NCI-H524 (cell line): ENCODE measurements at places on chromosomes 7 and 10.

GRCh38 chr7:27922907-27923641 lies 183.1 kb downstream of the TAX1BP1 start:
- DNase-seq = peak; percentile 81

DNA sequence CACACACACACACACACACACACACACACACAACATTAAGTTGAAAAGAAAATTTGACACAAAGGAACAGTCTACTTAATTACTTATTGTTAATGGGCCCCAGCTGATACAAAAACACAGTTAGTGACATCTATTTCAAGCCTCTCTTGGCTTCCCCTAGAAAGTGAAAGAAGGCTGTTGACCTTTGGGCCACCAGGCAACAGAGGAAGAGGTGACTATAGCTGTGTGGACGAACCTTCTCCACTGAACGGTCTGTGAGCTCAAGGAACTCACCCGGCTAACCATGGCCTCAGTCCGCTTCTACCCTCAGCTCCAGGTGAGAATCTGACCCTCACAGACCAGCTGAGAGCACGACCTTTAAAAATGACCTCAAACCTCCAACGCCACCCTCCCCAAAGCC lies 32.9 kb upstream of the CALN1 start:
- no peak for DNase-seq

- no peak for DNase-seq
Observed at GRCh38 chr7:7443806-7444350, 91.8 kb downstream of the COL28A1 start.

DNA sequence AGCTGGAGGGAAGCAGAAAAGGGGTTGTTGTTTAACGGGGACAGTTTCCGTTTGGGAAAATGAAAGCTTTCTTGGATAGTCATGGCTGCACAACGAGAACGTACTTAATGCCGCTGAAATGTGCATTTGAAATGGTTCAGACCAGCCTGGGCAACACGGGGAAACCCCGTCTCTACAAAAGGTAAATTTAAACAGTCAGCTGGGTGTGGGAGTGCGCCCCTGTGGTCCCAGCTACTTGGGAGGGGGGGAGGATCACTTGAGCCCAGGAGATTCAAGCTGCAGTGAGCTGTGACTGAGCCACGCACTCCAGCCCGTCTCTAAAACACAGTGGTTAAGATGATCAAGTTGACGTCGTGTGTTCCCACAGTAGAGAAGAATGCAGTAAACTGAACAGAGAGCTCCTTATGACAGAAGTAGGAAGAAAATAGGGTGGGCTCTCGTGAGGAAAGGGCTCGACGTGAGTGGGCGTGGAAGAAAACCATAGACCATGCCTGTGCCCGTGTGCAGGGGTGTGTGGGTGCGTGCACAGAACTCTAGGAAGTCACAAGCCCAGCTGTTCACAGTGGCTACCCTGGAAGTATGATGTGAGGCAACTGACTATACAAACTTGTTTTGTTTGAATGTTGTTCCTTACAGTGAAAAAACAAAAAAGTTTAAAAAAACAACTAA lies 4.1 kb upstream of the FUOM start:
- DNase-seq = no peak

DNA sequence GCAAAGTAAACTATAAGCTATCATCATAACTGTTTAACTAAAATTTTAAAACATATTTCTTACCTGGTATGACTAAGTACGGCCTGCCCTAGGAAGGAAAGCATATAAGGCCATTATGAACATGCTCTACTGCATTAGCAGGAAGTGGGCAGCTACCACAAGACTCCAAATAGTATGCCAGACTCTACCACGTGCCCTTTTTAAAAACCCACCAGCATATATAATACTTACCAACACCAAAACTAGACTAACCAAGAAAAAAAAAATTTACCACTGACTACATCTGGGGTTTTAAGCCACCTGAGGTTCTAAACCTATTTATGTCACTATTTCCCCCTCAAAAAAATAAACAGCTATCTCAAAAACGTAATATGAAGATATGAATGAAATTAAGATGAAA lies 30.1 kb downstream of the NUDCD3 start:
- no peak for DNase-seq

GRCh38 chr10:81873231-81873931 lies 1.6 kb upstream of the NRG3 start:
- DNase-seq = no peak

GRCh38 chr10:130364631-130365411 lies 228.6 kb downstream of the GLRX3 start:
- no peak for DNase-seq

DNA sequence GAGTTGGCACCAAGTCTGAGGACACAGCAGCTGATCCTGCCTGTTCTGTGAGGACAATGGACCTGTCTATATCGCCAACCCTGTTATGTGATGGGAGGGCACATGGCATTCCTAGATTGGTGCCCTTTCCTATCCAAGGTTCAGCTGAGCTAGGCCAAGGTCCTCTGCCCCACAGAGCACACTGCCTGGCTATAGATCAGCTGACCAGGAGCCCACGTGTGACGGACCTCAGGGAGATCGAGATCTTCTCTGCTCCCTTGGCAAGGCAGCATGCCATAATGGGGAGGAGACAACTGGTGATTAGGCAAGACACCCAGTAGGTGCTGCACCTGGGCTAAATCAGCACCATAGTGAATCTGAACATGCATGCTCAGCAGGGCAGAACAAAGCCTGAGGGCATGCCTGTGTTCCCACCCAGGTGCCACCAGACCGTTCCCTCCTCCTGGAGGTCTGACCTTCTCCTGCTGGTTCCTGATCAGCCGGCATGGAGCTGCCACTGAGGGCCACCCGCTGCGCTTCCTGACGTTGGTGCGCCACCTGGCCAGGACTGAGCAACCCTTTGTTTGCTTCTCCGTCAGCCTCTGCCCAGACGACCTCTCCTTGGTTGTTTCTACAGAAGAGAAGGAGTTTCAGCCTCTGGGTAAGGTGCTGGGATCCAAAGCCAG lies 93.7 kb downstream of the WDFY4 start:
- no peak for DNase-seq

GRCh38 chr7:150586785-150587152 lies 19.6 kb downstream of the GIMAP4 start:
- no peak for DNase-seq

GRCh38 chr7:135337977-135338550 lies 104.4 kb downstream of the STRA8 start:
- DNase-seq = no peak

DNA sequence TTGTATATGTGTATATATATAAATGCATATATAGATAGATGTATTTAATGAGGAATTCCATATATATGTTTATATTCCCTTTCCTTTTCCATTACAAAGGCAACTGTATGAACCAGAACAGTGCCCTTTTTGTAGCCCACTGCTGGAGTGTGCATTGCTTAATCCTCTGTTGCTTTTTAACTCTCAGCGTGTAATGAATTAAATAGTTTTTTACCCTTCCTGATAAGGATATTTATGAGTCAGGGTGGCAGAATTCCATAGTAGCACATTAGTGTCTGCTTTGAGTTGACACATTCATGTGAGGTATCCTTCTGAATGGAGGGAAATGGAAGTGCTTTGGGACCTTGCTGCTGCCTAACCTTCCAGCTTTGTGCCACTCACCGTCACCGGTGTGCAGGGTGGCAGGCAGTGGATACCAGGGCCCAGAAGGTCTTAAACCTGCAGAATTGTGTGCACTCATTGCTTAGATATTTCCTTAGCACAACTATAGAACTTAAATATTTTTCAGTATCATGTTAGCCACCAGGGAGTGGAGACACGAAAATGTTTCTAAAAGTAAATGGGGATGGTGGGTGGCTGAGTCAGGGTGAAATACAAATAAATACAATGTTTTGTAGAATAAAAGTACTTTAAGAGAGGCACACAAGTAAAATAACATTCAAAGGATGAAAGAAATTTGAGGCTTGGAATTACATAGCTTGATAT lies 117.9 kb downstream of the SND1 start:
- no peak for DNase-seq

- peak; percentile 27 for DNase-seq
Observed at GRCh38 chr10:47038881-47039561, 127.8 kb downstream of the PTPN20 start.

GRCh38 chr7:151809146-151809863 lies 67.6 kb downstream of the PRKAG2 start:
- peak; percentile 53 for DNase-seq

- no peak for DNase-seq
Observed at GRCh38 chr10:27826369-27826768, 80.8 kb upstream of the MKX start.

GRCh38 chr7:139695588-139695987 lies 82.2 kb downstream of the HIPK2 start:
- DNase-seq = no peak

DNA sequence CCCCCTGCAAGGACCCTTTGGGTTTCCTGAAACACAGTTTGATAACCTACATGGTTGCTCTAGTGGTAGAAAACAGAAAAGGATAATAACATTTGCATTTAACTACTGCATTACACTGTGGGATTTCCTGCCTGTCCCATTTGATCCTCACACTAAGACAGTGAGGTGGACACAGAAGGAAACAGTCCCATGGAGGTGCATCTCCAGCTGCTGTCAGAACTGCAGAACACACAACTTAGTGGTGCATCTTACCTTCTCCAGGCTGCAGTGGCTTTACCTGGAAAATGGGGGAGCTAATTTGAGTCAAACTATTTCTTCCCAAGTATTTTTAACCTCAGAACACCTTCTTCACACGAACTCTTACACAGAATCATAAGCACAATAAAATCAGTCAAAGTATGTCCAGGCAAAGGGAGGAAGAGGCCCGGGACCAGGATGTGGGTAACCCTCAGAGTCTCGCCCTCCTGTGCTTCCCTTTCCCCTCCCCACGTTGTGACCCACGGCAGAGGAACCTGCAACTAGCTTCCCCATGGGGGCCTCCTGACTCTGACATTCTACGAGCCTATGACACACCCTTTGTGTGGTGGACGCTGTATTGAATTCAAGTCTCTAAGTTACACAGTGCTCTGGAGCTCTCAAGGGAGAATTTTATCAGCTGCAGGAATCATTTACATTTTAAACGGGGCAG lies 33.7 kb downstream of the SCRN1 start:
- no peak for DNase-seq

- DNase-seq = no peak
Observed at GRCh38 chr10:70909326-70909935, 21.1 kb upstream of the PCBD1 start.

DNA sequence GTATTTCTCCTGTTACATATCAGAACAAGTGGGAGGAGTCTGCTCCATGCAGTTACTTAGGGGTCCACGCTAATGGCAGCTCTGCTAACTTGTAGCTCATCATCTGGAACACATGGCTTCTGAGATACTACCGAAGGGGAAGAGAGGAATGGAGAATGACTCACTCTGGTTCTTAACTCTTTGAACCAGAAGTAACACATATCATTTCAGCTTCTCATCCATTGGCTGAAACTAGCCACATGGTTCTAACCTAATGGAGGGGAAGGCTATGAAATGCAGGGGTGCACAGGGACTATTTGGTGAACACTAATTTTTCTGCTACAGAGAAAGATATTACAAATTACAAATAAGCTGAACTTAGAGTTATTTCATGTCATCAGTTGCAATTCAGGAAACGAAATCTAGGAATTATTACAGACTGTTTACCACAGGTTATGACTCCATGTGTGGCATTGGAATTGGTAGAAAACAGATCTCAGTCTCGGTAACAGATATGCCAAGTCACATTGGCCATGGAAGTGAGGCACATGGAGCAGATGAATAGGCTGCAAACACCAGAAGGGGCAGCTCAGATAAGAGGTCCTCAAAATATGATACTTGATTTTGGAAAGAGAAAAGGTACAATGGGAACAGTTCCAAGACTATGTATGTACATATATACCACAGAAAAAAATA lies 9.4 kb upstream of the KAT6B start:
- no peak for DNase-seq

- no peak for DNase-seq
Observed at GRCh38 chr10:72981882-72982529, 27.4 kb upstream of the PLA2G12B start.

DNA sequence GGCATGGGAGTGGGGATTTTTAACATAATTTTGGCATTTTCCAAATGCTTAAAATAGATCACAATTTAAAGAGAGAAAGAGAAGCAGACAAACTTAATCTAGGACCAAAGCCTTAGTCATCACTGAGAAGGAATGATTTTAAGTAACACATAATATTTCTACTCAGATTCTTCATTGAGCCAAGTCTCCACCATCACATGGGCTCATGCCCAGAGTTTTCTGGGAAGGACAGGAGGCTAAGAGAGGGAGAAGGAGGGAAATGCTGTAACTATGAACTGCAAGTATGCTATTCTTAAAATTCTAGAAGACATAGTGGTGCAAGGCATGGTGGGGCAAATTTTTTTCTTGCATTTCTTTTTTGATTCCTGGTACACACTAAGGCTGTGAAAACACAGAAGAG lies 23.8 kb upstream of the UBE2D1 start:
- no peak for DNase-seq

- no peak for DNase-seq
Observed at GRCh38 chr7:137986252-137987017, 15.5 kb downstream of the CREB3L2 start.

GRCh38 chr10:74314166-74314565 lies 163.1 kb downstream of the ADK start:
- DNase-seq = no peak

- no peak for DNase-seq
Observed at GRCh38 chr10:129586898-129587443, 119.9 kb downstream of the MGMT start.

GRCh38 chr7:9776900-9777299 lies 1196.8 kb upstream of the PHF14 start:
- no peak for DNase-seq

GRCh38 chr7:106193661-106194060 lies 81.5 kb upstream of the SYPL1 start:
- no peak for DNase-seq

- no peak for DNase-seq
Observed at GRCh38 chr7:96855691-96856090, 146.0 kb upstream of the SEM1 start.

DNA sequence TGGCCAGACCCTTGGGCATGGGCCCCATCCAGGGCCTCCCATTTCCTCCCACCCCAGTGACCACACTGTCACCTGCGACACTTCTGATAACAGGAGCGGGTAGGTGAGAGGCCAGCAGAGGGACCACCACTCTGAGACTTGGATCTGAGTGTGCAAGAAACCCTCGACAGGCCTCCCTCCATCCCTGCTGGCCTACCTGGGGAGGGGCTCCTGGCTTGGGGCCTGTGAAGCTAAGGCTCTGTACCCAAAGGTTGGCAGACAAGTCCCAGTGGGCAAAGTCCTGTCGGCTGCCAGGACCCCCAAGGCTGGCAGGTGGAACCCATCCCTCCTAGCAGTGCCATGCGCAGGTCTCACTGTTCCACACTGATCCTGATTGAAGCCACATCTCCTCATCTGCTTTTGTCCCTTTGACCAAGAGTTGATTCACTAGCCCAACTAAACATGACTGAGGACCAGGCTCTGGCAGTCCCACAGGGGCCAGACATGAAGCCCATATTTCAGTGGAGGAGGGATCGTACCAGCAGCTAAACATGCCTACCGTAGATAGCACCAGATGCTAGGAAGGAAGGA lies 1.2 kb upstream of the PGAM2 start:
- no peak for DNase-seq

DNA sequence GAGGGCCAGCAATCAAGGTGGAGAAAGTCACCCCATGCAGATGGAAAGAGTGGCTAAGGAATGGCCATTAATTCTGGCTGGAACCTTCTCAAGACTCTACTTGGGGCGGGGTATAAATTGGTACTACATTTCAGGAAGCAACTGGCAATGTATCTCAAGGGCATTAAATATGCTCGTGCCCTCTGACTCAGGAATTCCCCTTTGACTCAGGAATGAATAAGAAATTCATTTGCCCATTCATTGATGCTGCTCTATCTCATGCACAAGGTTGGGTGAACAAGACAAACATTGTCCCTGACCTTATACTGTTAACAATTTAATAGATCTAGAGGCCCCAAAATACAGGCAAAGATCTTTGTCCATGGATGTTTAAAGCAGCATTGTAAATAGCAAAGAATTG lies 188.1 kb downstream of the MYOF start:
- DNase-seq = no peak
